ENCODE measurements at places on chromosomes 1 and 21. TPM values are rescaled to one million over a fixed set of nuclear protein-coding genes. Genes with fewer than 3 reads are reported as not detected.

DNA sequence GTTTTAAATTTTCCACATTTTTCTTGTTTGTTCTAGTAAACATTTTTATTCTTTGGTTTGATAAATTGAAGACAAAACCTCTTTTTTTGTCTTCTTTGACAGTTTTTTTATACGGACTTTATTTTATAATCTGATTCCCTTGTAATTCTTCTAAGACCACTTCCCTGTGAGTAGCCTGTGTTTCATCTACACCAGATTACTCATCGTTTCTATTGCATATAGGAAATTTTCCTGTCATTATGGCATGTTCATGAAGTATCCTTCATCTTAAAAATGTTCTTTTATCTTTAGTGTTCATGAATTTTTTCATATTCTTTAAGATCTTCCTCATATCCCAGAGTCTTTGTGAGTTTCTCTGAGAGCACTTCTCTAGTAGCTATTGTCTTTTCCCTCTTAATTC, 109.8 kb downstream of the USP25 start:
- no peak for DNase-seq

GRCh38 chr1:173529106-173529505, 52.0 kb downstream of the PRDX6 start:
- no peak for DNase-seq

DNA sequence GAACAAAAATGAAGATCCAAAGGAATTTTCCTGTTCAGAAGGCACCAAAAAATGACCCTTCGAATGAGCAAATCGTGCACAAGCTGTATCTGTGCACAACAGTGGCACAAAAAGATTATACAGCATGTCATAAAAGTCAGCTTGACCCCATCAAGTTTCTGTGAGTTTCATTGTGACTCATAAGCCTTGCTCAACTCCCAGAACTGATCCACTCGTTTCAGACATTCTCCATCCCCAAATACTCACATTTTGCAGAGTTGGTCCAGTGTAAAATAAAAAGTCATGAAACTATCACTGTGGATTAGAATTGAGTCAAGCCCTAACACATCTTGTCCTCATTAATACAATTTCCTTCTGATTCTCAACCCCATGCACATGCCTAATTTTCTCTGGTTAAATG, 174.7 kb upstream of the PKN2 start:
- no peak for DNase-seq

GRCh38 chr1:26787706-26788514, at the start of gene PIGV:
PIGV (plus strand) TSS chr1:26787950; CDS start chr1:26790816, 2,866 bp downstream.
- DNase-seq, result peak; percentile 96

GRCh38 chr1:69246710-69247109, 321.0 kb upstream of the LRRC7 start:
- no peak for DNase-seq

GRCh38 chr1:89706700-89707012, 73.7 kb downstream of the LRRC8C start:
- DNase-seq, result no peak

DNA sequence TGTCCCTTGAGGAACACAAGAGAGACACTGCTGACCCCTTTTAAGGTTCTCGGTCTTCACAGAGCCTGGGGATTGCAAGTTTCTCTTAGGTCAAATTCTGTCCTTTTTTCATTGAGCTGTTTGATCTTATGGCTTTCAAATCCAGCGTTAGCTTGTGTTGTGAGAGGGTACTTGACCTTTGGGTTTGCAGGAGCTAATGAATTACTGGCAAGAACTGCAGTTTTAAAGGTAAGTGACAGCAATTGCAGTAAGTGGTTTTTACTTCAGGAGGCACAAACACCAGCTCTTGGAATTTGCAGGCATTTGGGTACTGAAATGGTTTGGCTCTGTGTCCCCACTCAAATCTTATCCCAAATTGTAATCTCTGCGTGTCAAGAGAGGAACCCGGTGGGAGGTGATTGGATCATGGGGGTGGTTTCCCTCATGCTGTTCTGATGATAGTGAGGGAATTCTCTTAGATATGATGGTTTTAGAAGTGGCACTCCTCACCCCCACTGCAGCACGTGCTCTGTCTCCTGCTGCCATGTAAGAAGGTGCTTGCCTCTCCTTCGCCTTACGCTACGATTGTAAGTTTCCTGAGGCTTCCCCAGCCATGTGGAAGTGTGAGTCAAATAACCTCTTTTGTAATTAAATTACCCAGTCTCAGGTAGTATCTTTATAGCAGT, 134.5 kb upstream of the LYPLAL1 start:
- no peak for DNase-seq

DNA sequence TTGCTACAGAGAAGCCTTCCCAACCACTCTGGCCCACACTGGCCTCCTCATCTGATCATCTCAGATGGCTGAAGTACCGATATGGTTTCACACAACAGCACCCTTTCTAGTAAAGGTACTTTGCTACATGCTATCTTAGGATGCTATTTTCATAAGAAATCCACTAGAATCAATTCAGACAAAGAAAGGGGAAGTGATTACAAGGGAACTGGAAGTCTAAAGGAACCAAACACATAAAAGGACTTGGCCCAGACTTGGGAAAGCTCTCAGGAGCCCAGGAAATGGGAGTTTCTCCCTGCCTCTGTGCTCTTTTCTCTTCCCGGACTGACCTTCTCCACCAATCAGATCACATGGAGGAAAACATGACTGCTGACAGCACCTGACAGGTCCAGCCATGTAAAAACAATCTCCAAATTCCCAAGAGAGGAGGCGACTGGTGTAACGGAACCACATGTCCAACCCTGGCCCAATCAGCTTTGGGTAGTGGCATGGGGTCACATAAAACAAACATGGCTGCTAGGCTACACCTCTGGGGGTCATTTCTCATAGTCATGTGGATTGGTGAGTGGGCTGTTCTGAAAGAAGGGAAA, 12.7 kb upstream of the FOXE3 start:
- no peak for DNase-seq

DNA sequence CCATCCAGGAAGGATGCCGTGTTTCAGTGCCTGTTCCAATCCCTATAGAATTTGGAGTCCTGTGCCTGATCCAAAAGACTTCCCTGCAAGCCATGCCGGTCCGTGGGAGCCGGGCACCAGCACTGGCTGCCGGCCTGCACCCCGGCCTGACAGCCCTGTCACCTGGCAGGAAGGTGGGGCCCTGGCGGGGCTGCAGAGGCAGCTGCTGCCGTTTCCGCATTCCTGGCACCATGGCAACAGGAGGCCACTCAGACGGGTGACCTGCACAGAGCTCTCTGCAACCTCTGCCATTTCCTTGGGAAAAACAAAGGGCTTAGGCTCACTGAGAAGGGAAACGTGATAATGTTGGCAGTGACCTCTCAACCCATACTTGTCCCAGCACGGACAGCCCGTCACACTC, 63.2 kb upstream of the TMEM51 start:
- DNase-seq, result no peak

DNA sequence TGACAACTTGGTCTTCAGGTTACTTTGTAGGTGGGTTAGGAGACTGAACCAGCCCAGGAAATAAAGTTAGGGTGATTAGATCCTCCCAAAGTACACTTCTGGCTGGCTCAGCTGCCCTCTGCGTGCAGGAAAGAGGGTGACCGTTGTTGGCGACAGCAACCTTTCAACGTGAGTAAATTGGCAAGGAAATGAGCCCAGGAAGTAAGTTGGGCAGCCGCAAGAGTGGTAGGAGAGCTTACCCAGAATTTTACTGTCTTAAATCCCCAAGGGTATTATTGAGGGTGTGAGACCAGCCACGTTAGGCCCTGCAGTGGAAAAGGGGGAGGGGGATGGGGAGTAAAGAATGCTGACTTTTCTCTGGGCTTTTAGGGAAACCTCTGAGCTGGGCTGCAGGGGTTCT, 1.6 kb downstream of the TENT5C start:
- DNase-seq, result no peak

DNA sequence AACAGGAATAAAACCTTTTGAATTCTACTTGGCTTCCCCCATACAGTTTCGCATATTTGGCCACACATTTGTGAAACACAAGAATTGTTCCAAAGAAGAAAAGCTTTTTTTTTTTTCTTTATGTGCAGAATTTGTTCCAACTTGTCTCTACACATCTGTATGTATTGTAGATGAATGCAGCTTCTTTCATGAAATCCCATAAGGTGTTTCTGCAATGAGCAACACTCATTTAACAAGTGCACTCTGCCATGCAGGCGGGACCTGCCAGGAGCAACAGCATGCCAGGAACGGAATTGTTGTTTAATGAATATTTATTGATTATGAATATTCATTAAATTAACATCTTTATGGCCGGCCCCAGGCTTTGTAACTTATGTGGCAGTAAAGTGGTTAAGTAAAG, 1075.0 kb downstream of the TTLL7 start:
- DNase-seq, result no peak

- no peak for DNase-seq
Measured at GRCh38 chr1:154661110-154661509, 53.1 kb upstream of the ADAR start.

- no peak for DNase-seq
Measured at GRCh38 chr1:79376106-79376505, 369.6 kb upstream of the ADGRL4 start.

DNA sequence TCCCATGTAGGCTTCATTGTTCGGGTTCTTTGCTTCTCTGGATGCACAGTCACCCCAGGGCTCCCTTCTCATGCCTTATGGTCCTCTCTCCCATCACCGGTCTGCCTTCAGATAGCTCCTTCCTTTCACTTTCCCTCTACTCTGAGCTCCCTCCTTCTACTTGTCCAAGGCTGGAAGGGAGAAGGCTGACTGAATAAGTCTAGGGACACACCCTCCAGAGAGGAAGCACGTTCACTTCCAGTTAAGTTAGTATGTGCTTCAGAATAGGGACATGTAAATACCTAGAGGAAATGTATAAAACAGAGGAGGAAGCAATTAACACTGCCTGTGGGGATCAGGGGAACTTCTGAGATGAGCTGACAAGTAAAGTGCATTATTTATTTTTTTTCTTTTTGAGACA, 23.5 kb downstream of the CXADR start:
- DNase-seq, result no peak

DNA sequence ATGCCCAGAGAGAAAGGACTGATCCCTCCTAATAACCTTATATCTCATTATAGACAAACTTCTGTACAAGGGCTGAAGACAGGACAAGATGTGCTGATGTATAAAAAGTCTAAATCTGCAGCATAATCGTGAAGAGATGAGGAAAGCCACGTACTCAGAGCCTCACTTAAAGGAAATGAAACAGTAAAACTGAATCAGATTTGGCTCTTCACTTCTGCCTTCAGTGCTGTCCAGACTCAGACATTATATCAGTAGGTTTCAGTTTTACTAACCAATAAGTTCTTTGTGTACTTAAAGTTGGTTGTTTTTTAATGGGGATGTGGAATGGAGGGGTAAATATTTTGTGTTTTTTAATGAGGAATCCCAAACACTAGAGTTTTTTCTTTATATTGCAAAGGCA, 45.3 kb upstream of the RGS1 start:
- no peak for DNase-seq

- no peak for DNase-seq
Measured at GRCh38 chr1:196433000-196433399, 175.2 kb downstream of the KCNT2 start.

The GJA5 gene
- 109 TPM for total RNA-seq

The LIPI gene
- total RNA-seq, result not detected

The WNT3A gene
- 0.96 TPM for total RNA-seq

The CD1D gene
- 1.9 TPM for total RNA-seq

Measured in left lung (tissue), 14 donors.